ENCODE measurements at places on chromosomes 3 and 15. TPM values are rescaled to one million over a fixed set of nuclear protein-coding genes. Genes with fewer than 3 reads are reported as not detected.

TMOD2 gene
- 18.4 TPM for total RNA-seq

GRCh38 chr15:68469162-68470048, 37.4 kb upstream of the ITGA11 start:
- no peak for DNase-seq

DNA sequence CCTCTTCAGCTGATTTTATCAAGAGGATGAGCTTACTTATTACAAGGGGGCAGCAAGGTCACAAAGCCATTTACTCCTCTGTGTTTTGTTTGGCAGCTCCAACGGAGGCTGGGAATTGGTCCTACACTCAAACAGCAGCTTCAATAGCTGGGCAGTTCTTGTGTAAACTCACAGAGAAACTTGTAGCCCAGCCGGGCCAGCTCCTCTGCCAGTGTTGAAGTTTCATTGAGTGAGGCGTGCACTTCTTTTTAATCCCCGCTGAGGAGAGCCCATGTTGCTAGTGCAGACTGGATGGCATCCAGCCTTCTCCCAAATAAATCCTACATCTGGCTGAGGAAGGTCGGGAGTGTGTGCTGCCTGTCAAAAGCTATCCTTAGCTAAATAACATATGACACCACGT, 59.5 kb downstream of the BFSP2 start:
- DNase-seq = no peak

DNA sequence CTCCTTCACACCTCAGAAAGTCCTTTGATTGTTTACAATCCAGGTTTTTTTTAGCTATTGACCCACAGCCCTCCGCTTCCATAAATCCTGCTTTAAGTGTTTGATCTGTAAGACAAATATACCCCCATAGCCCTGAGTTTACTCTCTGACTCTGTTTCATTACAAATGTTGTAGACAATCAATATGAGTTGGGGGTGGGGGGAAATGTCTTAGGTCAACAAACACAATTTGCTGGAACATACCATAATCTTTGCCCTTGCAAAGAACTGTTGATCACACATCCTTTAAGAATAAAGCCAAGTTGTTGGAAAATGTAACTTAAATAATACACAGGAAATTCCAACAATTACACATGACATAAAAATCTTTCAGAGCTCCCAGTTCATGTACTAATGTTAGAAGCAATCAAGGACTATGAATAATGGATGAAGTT, 301.8 kb upstream of the SEMA6D start:
- DNase-seq = no peak

GRCh38 chr3:40465111-40465407, 7.9 kb downstream of the RPL14 start:
- no peak for DNase-seq

ATP13A5 gene
- total RNA-seq = not detected

CLDN18 gene
- total RNA-seq = not detected

DNA sequence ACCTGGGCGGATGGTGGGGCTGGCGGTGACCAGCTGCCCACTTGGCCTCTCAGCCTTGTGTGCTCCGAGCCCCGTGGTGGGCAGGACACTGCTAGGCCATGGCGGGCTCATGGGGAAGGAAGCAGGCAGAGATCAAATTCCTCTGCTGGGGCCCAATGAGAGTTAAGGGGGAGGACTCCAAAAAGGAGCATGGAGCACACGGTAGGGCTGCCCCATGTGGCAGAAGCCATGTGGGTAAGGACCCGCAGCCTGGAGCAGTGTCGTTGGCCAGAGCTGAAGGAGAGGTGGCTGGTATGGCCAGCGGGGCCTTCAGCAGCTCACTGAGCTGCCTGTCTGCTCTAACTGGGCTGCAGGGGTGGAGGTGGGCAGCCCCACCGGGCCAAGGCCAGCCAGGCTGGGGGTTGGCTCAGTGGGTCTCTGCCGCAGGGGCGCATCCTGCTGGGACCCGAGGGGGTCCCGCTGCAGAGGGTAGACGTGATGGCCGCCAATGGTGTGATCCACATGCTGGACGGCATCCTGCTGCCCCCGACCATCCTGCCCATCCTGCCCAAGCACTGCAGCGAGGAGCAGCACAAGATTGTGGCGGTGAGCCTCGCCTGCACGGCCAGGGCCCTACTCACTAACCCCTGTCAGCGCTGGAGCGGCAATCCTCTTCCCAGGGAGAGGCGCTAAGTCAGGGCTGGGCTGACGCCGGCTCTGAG, 11.3 kb downstream of the STAB1 start:
- no peak for DNase-seq

DNA sequence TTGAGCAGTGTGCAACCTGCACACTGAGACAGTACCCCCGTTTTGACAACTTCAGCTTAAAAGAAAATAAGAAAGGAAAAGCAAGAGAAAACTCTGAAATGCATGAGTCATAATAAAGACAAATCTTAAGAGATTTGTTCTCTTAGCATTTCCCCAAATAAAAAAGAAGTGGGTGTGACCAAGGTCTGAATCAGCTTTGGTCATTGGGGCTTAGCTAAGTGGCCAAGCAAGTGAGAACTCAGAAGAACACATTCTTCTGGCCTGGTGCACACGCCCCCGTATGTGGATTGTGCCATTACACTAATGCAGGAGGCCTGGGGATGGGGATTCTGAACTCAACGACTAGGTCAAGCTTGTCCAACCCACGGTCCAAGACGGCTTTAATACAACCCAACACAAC, 56.9 kb upstream of the PDZRN3 start:
- no peak for DNase-seq

CHST13 gene
- total RNA-seq = 4.2 TPM

- DNase-seq = no peak
These were observed 223.9 kb downstream of the NR1D2 start for GRCh38 chr3:24168977-24169376.

KCNAB1 gene
- 3.9 TPM for total RNA-seq

GRCh38 chr3:124467980-124468902, 262.0 kb upstream of the UMPS start:
- DNase-seq = no peak

GRCh38 chr15:99425657-99426301, 140.0 kb upstream of the MEF2A start:
- DNase-seq = no peak

GRCh38 chr3:7615043-7615442, 754.1 kb downstream of the GRM7 start:
- no peak for DNase-seq

DNA sequence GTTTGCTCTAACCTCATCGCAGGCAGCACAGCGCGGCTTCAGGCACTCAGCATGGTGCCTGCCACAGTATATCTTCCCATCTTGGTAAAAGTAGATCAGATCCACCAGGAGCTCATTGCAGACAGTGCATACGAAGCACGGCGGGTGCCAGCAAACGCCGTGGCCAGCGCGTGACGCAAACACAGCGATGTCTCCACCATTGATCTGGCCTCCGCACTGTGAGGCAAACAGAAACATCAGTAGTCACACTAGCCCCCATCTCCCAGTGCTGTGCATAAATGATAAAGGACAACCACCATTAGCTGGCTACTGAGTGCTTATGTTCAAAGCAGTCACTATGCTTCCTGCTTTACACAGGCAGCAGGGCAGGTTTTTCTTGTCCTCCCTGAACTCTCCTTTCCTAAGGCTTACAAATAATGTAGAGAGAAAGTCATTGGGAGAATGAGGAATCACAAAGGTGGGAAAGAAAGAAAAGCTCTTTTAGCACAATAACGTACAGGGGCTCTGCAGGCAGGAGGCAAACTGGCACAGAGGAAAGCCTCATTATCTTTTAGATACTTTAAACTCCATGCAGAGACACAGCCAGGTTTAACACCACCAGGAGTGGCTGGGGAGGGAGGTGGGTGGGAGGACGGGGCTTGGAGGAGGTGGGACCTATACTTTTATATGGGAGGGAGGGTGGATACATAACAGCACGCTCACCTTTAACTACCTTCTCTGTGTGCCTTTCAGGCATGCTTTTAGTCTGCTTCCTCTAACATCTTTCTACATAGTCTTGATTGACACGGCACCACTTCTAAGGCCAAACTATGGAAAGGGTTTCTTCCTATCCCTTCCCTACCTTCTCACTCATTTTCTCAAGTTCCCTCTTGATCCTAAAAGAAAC, 67.9 kb downstream of the PRICKLE2 start:
- DNase-seq = no peak

DNA sequence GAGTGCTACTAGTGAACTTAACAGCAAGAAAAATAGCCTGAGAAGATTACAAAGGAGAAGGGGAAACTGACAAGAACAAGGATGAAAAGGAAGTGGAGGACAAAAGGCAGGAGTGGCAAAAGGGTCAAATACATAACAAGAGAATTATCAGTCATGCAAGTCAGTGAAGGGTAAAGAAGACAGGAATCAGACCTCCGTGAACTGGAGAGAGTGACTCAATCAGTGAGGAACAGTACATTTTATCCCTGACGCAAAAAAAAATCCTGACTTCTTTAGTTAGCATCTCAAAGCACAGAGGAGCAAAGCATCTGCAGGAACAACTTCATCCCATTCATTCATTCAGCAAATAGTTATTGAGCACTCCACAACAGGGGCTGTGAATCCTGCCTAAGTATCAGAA, 97.8 kb downstream of the SST start:
- no peak for DNase-seq

GRCh38 chr15:74750751-74751150, 2.1 kb downstream of the CYP1A2 start:
- DNase-seq = no peak

DNA sequence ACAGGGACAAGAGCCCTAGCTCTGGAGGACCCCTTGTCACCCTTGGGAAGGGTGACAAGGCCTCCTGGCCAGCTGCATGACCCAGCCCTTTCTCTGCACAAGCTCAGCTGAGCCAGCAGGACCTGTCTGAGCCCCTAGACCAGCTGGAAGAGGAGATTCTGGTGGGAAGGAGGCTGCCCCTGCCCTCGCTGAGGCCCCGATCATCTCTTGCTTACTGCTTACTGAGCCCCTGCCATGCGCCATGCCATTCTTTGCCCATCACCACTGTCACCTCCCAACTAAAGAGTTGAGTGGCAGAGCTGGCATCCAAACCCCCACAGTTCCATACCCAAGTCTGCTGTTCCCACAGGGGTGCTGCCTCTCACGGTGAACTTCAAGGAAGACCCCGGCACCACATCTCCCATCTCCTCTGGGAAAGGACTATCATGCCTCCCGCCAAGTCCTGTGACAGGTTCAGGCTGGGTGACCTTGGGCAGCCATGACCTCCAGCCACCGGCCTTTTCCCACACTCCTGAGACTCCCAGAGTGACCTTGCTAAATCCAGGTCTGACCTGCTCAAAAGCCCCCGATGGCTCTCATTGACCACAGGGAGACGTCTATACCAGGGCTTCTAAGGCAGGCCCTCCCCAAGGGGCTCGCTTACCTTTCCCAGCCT, 34.0 kb downstream of the ACSBG1 start:
- DNase-seq = no peak

GRCh38 chr15:82919231-82919886, 33.2 kb downstream of the HOMER2 start:
- DNase-seq = no peak

DNA sequence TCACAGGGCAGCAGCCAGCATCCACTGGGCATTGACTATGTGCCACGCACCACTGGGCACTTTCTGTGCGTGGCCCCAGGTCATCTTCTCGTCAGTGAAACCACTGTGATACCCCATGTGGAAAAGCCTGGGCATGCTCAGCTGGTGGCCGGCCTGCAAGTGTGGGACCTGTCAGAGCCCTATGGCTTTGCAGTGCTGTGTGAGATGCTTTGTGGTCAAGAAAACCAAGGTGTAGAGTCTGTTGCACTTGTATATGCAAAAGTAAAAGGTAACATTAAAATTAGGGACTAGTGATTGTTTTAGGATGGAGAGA, 69.5 kb downstream of the PGPEP1L start:
- DNase-seq = no peak

ADGRG7 gene
- not detected for total RNA-seq

GRCh38 chr3:141408596-141408995, 40.3 kb downstream of the ZBTB38 start:
- DNase-seq = no peak

DNA sequence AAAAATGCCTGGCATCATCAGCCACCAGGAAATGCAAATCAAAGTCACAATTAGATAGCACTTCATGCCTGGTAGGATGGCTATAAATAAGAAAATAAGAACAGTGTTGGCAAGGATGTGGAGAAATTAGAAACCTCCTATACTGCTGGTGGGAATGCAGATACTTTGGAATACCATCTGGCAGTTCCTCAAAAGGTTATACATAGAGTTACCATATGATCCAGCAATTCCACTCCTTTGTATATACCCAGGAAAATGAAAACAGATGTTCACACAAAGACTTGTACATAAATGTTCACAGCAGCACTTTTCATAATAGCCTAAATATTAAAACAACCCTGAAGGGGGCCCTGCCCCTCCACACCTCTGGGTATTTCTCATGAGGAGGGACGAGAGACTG, 13.7 kb downstream of the ACSBG1 start:
- DNase-seq = no peak

- DNase-seq = no peak
These were observed 31.0 kb upstream of the ADAMTS17 start for GRCh38 chr15:100372739-100373119.

- DNase-seq = no peak
These were observed 29.6 kb downstream of the GSK3B start for GRCh38 chr3:120064641-120065040.

DNA sequence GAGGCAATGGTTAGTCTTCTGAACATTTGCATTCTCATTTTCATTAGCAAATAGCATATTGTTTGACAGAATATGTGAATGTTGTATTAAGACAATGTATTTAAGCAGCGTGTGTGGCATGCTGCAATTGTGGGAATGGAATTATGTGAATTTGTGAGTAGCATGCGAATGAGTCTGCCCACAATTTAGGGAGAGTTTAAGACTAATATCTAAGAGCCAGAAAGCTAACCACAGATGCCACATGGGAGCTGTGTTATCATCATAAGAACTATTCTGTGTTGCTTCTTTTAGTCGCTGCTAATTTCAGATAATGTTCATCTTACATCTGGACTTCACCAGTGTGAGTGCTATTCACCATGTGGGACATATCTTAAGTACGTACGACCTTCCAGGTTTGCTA, 494.5 kb downstream of the RBMS3 start:
- DNase-seq = no peak

DUT gene
- 84.5 TPM for total RNA-seq

DNA sequence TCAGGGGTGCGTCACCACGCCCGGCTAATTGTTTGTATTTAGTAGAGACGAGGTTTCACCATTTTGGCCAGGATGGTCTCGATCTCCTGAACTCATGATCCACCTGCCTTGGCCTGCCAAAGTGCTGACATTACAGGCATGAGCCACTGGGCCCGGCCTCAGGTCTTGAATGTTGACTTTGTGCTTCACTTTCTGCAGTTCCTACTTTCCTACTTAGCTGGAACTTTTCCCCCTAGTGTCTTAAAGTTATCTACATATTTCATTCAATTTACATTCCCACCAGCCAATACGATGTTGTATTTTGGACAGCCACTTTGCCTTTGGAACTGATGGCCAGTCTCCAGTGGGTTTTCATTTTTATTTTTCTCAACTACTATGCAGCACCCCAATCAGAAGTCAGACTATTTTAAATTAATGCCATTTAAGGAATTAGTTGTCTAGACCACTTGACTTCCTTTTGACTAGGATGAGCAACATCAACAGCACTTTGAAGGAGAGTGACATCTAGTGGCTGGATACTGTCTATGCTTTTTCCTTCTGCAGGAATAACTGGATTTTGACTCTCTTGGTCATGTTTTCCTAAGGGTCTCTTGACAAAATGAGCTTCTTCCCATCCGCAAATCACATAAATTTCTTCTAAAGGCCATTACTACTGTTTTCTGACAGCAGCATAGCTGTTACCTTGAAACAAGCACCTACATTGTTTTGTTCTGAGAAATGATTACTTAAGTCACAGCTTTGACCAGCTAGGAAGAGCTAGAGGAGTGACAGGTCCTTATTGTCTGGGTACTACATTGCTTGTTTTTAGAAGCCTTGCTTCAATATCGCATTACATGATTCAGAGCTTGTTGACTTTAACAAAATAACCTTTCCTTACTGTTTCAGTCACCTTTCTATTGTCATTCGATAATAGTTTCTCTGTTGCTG, 140.2 kb downstream of the ITPR1 start:
- no peak for DNase-seq

PCSK6 gene
- 7.4 TPM for total RNA-seq
